Iris pigment epithelial cell (primary cell): ENCODE measurements at places on chromosomes 13 and 19.
A peak's percentile ranks its signal among the peaks of the same experiment; 100 is the strongest.

GRCh38 chr19:51800473-51801244, 5.7 kb downstream of the FPR3 start:
- DNase-seq, result peak; percentile 72

- DNase-seq, result no peak
Measured at GRCh38 chr13:30477346-30478195, 11.8 kb upstream of the HMGB1 start.

- no peak for DNase-seq
Measured at GRCh38 chr19:52297601-52298364, 814 bp downstream of the ZNF480 start.

- peak; percentile 14 for DNase-seq
Measured at GRCh38 chr13:63910511-63910910, 2494.9 kb upstream of the PCDH20 start.

DNA sequence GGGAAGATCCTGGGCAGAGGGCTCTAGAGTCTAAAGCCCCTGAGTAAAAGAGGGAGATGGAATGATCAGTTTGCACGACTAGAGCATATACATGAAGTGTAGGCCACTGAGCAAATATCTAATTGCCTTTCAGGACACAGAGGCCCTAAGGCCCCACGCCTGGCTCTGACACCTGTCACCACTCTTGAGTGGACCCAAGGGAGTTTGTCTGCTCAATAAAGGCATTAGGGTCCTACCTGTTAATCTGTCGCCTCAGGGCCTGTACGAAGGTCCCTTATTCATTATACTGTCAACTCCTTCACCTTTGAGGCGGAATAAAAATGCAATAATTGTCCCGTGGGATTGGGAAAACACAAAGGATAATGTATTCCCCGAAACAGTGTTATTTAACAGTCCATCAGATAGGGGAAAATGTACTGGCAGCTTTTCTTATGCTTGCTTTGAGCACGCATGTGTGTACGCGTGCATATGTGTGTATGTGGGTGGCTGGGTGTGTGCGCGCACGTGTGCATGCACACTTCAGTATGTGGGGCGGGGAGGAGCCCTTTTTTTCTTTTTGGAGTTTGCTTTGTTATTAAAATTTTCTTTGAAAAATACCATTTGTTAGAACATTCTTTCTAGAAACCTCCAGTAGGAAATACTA, 161.8 kb upstream of the SERP2 start:
- no peak for DNase-seq

DNA sequence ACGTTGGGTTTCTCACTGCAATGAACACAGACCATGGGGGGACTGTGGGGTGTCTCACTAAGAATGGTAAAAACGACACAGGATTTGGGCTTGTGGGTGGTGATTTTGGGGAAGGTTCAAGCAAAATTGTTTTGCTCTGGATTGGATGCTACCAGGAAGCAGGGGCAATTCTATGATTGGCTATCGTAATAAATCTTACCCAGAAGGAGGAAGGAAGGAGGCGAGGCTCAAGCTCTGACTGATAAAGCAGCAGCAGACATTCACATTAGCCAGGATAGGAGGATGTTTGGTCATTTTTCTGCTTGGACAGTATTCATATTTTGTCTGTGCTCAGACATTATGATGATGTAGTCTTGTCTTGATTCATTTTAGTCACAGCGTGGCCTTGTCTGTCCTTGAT, 1.5 kb downstream of the ZNF576 start:
- DNase-seq, result no peak

DNA sequence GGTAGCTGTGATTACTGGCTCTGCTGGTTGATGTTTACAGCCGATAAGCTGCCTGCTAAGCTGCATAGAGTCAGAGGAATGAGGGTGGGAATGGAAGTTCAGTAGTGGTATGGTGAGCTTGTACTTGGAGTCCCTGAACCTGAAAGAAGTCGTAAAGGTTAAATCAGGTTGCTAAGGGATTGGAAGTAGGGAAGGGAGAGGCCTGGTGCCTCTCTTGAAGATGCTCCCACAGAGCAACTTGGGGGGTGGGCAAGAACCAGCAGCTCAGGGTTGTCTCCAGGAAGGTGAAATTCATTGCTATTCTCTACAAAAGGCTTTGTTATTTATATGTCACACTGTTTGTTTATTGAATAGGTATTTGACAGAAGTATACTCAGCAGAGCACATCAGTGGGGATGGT, 73.8 kb upstream of the OLFM4 start:
- no peak for DNase-seq

GRCh38 chr13:51325837-51326236, 13.7 kb upstream of the SERPINE3 start:
- DNase-seq, result no peak

DNA sequence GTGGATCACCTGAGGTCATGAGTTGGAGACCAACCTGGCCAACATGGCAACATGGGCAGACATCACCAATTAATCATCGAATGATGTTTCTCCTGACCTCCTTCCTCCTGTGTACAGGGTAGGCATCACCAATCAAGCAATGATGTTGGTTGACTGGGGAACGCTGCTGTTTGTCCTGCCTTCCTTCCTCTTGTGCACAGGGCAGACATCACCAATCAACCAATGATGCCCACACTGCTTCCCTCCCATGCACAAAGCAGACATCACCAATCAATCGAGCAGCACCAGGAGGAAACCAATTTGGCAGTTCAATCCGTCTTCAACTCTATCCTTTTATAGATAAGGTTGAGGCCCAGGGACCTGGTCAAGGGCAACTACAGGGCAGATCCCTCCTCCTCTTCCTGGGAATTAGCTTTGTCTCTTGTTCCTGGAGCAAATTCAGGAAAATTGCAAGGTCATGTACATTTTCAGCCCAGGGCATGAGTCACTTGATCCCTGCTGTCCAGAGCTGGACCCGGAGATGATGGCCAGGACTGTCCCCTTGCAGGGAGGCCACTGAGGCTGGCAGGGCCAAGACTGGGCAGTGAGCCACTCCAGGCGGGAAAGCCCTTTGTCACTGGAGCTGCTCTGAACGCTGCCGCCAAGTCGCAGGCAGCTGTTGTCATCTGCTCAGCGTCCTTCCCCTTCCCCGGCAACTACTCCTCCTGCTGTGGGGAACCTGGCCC, 5.3 kb upstream of the CSNK1G2 start:
- DNase-seq, result peak; percentile 51

- no peak for DNase-seq
Measured at GRCh38 chr13:45508776-45509175, 44.0 kb downstream of the COG3 start.

DNA sequence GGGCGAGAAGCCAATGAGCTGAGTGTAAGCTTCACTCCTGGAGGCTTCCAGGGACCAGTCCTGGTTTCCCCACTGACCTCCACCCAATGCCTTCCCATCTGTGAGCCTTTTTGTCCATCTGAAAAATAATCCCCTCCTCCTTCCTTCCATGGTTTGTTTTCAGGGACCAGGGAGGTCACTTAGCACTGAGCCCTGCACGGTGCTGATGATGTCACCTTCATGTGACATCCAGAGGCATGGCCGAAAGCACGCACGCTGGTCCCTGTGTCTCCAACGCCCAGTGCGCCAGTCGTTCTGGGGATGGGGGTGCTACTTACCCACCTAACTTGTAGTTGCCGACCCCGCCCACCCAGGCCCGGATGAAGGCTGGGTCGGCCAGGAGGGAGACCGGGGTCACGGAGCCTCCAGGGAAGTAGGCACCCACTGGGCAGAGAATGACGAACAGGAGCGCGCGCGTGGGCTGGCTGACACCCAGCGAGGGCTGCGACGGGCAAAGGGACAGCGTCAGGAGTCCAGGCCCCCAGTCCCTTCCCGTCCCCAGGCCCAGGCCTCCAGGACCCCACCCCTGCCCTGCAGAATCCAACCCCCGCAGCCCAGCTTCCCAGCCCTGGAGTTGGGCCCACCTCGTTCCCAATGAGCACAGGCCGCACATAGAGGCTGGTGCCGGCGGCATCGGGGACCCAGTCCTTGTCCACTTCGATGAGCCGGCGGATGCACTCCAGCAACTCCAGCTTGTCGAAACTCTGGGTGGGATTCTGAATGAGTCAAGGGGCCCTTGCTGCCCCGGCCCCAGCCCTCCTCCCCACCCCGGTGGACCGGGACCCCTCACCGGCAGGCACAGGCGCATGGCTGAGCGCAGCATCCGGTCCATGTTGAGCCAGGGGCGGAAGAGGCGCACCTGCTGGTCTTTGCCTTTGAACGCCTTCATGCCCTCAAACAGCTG, 11.2 kb downstream of the BCAT2 start:
- no peak for DNase-seq

GRCh38 chr19:5718579-5719273, 1.2 kb downstream of the LONP1 start:
- peak; percentile 90 for DNase-seq

- no peak for DNase-seq
Measured at GRCh38 chr19:5240011-5240410, 100.6 kb downstream of the PTPRS start.

- no peak for DNase-seq
Measured at GRCh38 chr19:28170066-28170465, 1042.9 kb downstream of the UQCRFS1 start.

DNA sequence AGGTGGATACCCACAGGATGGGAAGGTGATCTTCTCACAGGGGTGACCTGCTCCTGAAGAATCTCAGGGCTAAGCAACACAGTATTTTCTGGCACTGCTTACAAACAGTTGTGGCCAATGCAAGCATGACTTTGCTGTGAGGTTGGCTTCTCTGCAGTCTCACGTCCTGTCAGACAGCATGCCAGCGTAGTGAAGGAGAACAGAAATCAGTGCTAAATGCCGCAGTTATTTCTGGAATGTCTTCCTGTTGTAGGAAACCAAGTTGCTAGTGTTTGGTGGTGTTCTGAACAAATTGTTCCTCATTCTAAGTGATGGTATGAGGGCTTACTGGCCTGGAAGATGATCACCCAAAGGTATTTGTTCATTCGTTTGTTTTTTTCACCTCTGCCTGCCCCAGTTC, 320.1 kb downstream of the MTUS2 start:
- peak; percentile 62 for DNase-seq

DNA sequence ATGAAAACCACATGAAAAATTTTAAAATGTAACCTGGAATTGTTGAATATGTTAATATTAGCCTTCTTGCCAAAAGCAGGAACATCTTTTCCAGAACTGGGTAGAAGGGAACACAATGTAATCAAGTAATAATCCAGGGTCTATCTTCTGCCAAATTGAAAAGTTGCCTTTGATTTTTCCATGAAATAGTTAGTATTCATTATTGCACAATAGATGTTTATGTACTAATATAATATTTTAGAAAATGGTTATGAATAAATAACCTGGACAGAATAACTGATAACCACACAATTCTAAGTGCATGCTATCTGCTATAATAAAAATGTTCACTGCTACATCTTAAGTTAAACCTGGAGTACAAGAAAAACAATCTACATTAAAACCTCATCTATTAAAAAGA, 802.3 kb downstream of the LIG4 start:
- DNase-seq, result no peak

GRCh38 chr13:51271528-51272085, 49.4 kb downstream of the FAM124A start:
- DNase-seq, result peak; percentile 56

GRCh38 chr19:35142606-35143230, 337 bp upstream of the FXYD7 start:
- DNase-seq, result no peak

- DNase-seq, result no peak
Measured at GRCh38 chr13:30017880-30018279, 167.5 kb upstream of the UBL3 start.

- no peak for DNase-seq
Measured at GRCh38 chr13:108263621-108264355, 5.7 kb upstream of the TNFSF13B start.

DNA sequence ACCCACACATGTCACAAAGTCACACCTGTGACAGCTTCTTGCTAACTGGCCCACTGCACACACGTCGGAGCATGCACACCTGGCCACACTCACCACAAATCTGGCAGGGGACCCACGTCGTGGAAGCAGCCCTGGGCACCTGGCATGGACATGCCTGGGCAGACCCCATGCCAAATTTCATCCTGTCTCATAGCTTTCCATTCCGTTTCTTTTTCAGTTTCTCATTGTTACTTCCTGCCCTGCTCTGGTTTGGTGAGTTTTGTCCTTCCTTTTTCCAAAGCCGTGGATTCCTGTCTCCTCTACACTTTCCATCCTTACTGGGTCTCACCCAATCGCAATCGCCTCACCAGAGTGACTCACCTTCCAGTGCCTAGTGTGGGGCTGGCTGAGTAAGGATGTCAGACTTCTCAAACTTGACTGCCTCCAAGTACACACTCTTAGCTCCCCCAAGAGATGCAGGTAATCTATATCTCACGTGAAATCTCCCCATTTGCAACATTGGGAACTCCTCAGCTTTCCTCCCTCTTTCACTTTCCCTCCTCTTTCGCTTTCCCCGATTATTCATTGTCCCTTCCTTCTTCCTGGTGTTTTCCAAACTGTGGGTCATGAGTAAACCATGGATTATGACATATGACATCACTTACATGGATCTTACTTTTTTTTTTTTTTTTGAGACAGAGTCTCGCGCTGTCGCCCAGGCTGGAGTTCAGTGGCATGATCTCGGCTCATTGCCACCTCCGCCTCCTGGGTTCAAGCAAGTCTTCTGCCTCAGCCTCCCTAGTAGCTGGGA, 1.6 kb upstream of the BBC3 start:
- peak; percentile 59 for DNase-seq

- no peak for DNase-seq
Measured at GRCh38 chr19:14614099-14614412, 31.2 kb downstream of the CLEC17A start.

DNA sequence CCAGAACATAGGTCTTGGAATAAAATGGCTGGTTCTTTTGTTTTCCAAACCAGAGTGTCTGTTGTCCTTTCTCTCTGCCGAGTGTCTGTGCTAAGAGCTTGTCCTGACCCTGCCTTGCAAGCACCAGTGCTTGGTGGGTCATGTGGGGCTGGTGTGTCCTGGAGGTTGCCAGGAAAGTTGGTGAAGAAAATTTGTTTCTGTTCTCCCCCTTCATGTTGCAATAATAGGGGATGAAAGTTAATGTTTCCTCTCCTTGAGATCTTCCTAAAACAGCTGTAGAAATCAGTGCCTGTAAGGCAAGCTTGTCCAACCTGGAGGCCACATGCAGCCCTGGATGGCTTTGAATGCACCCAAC, 2.7 kb downstream of the HAMP start:
- DNase-seq, result no peak

DNA sequence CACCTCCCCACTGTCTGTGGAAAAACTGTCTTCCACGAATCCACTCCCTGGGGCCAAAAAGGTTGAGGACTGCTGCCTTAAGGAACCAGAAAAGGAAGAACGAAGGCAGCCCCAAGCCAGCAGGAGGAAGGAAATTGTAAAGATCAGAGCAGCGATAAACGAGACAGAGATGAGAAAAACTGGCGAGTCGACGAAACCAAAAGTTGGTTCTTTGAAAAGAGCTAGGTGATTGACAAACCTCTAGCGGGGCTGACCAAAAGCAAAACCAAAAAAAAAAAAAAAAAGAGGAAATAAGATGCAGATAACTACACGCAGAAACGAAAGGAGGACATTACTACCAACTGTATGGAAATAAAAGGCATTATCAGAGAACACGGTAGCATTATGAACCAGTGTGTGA, 76.9 kb downstream of the GADD45B start:
- DNase-seq, result no peak

GRCh38 chr13:109381546-109382180, 404.7 kb downstream of the IRS2 start:
- peak; percentile 93 for DNase-seq

- no peak for DNase-seq
Measured at GRCh38 chr13:31521435-31521834, 217.9 kb upstream of the RXFP2 start.

- DNase-seq, result peak; percentile 21
Measured at GRCh38 chr19:3210347-3211017, 14.0 kb upstream of the CELF5 start.
